ELF-1 (cell line): ENCODE measurements at places on chromosomes 2 and 18.

- DNase-seq = no peak
These were observed 1025.8 kb upstream of the KLHL29 start for GRCh38 chr2:22359071-22359672.

DNA sequence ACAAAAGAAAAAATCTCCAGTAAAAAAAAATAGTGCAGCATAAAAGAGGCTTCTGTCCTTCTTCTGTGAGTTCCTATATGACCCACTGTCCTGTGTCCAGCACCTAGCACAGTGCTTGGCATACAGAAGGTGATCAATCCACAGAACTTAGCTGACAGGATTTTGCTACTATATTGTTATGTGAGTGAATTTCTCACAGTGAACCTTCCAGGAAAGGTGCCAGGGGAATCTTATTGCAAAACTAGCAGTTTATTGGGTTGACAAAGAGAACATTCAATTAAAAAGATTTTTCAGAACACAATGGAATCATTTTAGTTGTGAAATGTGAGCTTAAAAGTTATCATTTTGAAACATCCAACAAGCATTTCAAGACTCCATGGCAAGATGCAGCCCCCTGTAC is 12.4 kb upstream of the TRIB2 start:
- no peak for DNase-seq

DNA sequence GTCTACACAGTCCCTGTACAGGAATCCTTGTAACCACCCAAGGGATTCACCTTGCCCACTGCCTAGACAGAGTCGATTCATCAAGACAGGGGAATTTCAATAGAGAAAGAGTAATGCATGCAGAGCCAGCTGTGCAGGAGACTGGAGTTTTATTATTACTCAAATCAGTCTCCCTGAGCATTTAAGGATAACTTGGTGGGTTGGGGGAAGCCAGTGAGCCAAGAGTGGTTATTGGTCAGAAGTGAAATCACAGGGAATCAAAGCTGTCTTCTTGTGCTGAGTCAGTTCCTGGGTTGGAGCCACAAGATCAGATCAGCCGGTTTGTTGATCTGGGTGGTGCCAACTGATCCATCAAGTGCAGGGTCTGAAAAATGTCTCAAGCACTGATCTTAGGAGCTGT is 17.8 kb upstream of the FAM98A start:
- no peak for DNase-seq

DNA sequence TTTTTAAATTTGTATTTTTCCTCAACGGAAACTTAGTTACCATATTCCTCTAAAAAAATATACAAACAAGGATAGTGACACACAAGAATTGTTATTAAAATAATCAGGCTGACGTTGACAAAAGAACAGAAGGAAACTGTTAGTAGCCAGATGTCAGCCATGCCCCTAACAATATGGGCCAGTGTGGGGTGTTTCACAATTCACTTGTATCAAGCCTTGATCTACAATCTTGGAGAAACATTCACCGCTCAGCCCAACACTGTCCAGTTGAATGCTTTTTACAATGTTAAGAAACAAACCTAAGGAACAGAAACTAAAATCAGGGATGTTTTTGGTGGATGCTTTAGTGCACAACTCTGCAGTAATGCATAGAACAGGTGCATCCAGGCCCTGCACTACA is 44.6 kb downstream of the TMEFF2 start:
- no peak for DNase-seq

GRCh38 chr2:38602136-38602731 is 494 bp downstream of the HNRNPLL start:
- peak; percentile 54 for DNase-seq

- DNase-seq = peak; percentile 89
These were observed 58.2 kb upstream of the PKDCC start for GRCh38 chr2:41989501-41990180.

DNA sequence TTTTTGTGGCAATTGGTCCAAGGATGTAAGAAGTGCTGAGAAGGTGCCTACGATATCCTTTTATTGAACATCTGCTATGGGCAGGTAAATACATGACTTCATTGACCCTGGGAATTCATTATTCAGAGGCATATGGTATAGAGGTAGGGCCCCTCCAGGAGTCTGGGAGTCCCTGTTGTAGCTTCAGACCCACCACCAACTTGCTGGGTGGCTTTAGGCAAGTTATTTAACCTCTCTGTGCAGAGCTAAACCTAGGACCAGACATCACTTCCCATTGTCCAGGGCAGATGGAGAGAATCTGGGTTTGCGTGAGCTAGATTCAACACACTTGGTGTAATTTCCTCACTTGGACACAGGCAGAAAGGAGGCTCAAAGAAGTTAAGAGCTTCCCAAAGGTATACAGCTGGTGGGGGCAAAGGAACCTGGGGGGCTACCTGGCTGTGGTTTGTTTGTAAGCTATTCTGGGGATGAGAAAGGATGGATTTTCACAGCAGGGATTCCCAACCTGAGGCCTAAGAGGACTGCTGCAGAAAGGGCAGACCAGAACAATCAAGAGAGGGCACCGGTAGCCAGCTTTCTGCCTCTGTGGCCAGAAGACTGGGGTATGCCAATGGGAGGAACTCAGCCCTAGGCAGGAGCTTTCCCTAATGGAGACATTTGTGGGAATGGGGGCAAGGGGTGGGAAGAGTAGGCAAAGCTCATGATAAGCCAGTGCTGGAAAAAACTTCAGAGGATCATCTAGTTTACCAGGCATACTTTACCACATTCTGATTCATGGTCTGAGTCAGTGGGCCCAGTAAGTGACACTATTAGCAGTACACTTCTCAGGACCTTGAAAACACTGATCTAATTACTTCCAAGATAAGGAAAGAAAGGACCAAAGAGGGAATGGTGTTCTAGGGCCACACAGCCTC is 102.7 kb upstream of the SMAD2 start:
- DNase-seq = no peak

DNA sequence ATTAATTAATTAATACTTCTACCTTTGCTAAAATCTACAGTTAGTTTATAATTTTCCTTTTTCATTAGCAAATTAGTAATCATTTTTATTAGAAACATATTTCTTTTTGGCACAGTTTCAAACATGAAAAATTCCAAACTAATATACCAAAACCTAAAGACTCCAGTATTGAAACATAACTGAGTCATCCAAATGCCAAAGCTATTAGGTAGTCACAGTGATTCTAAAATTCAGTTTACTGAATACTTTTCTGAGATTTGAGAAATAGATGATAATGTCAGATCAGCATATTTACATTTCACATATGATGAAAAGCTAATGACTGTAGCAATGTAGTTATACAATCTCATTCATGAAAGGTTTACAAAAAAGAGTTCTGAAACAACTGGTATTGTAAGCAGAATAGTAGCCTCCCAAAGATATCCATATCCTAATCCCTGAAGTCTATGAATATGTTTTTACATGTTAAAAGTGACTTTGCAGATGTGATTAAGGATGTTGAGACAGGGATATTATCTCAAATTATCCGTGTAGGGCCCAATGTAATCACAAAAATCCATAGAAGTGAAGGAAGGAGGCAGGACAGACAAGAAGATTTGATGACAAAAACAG is 680.2 kb upstream of the CHAC2 start:
- no peak for DNase-seq

DNA sequence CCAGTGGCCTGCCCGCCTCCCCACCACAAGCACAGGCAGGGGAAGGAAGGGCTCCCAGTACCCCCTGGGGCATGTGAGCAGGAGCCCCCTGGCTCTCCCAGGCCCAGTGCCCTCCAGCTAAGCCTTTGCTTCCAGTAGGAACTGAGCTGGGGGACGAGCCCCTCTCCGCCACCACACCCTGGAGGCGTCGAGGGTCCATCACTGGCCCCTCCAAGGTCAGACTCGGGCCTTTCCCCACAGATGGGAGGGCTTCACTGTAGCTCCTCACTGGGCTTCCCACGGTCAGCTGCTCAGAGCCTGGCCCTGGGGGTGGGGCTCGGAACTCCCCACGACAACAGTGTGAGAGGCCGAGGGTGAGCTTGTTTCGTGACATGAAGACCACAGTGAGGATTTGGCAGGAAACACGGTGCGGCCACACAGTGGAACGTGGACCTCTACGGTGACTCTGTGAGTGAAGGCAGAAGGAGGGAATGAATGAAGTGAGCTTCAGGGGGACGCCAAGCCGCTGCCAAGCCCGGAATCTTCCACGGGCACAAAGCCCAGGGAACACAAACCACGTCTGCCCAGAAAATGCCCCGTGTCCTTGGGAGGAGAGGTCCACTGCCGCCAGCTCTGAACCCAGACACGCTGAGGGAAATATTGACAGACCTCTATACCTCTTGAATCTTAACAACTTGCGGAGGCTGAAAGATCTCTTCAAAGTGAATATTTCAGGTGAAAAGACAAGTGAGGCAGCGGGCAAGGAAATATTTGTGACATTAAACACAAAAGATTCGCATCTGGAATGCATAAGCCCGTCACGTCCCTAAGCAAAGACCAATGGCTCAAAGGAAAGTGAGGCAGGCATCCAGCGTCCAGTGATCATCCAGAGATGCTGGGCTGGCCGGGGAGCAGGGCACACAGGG is 144.8 kb upstream of the GPC1 start:
- DNase-seq = no peak

DNA sequence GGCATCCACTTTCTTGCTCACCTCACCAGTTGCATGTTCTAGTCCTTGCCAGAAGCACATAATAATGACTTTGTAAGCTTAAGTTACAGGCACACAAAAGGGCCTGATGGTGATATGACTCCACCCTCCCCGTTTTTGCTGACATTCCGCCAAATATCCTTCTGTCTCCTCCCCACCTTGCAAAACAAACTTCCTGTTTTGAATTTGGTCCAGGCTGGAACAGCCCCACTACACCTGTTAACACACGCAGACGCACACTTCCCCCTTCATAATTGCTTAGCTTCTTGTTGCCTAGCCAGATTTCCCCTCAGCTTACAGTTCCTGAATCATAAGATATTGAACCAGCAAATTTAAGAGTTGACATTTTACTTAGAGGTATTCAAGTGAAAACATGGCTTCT is at the start of gene MGAT5:
MGAT5 (plus strand) TSS at position 269 of the 400 bp plus-strand sequence. CDS start 332 bp downstream, outside the sequence.
- DNase-seq = no peak

DNA sequence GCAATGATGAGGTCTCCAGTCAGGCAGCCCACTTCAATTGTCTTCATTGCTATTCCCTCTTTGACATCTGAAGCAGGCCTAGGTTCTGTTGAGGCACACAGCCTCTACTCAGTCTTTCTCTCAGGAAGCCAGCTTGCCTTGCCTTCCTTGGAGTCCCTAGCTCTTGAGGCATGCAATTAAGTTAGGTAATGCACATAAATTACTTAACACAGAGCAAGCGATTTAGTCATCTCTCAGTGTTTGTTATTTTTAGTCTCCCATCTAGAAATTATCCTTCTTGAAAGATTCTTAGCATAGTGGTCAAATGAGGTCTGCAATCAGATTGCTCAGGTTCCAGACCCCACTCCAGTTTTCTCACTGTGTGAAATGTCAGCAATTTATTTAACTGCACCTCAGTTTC is 32.0 kb downstream of the SULT1C4 start:
- no peak for DNase-seq

DNA sequence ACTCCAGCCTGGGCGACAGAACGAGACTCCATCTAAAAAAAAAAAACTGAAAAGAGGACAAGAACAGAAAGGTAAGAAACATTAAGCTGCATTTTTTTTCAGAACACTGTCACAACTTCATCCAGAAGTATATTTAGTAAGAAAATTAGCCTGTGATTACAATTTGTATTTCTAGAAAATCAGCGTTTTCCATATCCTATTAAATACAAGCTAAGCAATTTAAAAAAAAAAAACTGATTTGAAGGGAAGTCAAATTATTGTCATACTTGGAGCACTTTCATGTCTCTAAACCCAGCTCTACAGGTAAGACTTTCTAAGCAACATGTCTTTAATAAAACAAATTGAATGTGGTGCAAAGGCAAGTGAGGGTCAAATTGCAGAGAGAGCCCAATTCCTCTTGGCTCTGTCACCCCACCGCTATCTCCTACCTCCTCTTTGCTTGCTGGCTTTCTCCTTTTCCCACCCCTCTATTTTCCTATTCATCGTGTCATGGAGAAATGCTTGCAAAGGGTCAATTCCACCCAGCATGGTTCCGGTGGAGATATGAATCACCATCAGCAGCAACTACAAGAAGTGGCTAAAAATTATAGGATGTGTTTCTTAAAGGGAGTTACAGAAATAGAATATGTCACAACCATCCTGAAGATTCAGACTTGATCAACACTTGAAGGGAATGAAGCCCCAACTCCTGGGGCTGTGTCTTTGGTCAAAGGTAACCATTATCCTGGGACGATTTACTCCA is 68.4 kb upstream of the BCL11A start:
- DNase-seq = no peak

- DNase-seq = peak; percentile 86
These were observed 2.3 kb downstream of the MYO1B start for GRCh38 chr2:191247381-191248057.

- no peak for DNase-seq
These were observed 40.5 kb upstream of the NABP1 start for GRCh38 chr2:191637182-191638078.

DNA sequence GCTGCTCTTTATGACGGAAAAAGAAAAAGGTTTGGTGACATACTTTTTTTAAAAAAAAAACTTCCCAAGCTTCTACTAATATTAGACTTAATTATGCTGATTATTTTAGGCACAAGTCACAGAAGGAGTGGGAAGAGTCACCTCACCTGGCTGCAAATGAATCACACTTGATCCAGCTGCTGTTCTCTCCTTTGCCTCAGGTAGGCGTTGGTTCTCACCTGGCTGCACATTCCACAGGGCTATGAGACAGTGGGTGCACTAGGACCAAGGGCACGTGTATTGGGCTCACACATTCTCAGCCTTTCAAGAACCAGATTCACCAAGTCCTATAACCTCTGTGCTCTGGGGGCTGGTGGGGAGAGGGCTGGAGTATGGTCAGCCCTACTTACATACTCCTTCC is 93.3 kb downstream of the TGFA start:
- no peak for DNase-seq
